Activated CD4-positive, CD25-positive, alpha-beta regulatory T cell treated with anti-CD3 and anti-CD28 coated beads, Interleukin-2, amount 50 U/mL, for 16 hours (primary cell): ENCODE measurements at places on chromosomes 2 and 18.

DNA sequence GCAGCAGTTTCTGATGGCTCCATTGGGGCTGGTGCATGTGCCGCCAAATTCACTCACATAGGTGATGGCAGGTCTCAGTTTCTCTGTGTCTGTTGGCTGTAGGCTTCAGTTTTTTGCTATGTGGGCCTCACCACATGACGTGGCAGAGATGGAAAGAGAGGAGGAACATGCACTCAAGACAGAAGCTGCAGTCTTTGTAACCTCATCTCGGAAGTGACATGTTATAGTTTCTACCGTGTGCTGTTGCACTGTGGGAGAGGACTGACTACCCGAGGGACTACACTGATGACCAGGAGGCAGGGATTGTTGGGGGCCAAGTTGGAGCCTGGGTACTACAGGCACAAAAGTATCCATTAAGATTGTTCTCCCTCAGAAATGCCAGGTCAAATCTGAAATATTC is 9.2 kb upstream of the CNRIP1 start:
- DNase-seq = no peak

GRCh38 chr2:49111456-49111855 is 42.9 kb downstream of the FSHR start:
- no peak for DNase-seq

GRCh38 chr2:70083344-70084156 is 3.7 kb upstream of the PCBP1 start:
- DNase-seq = no peak

DNA sequence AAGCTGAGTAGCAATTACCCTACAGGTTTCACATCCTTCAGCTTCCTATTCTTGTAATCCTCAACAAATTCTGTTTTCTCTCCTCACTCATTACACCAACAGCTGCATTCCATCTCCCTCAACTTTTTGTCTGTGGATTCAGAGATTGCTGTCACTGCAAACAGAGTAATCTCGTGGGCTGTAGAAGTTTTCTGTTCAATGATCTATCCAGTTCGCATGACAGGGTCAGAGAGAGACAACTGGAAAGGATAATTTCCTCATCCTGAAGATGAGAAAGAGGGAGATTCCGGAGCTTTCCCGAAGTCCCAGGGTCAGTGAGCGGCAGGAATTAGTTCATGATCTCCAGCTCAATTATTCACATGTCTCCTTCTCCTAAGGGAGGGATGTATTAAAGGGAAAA is 75.7 kb downstream of the MYO5B start:
- DNase-seq = no peak

- no peak for DNase-seq
These were observed 97.7 kb downstream of the CDC42EP3 start for GRCh38 chr2:37573451-37574388.

DNA sequence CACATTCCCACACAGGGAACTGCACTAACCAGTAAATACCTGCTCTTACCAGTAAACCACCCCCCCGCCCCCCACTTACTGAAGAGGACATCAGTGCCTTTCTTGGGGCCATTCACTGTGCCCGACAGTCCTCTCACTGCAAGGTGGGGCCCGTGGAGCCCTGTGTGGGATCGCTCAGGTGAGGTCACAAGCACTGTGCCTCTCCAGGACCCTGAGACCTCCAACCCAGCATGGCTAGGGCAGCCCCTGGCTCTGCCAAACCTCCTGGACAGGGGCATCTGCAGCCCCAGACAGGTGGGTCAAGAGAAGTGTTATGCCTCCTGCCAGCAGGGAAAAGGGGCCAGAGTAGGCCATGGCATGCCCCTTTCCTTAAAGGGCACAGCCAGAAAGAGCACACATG is 6.7 kb upstream of the NEURL3 start:
- no peak for DNase-seq

DNA sequence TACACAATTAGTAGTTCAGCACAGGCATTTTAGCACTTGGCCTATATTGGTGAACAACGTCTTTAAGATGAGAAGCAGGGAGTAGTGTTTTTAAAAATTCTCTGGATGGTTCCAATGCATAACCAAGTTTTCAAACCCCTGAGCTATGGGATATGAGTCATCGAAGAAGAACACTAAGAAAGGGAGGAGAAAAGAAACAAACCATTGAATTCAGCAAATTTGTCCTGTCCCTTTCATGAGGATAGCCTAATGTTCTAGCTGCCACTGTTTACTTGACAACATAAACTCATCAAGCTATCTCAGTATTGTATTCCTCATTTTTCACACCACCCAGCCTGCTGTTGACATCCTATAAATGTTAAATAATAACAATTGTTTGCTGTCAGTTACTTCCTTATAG is 158.0 kb downstream of the BARD1 start:
- no peak for DNase-seq

GRCh38 chr2:19207452-19207851 is 151.0 kb downstream of the OSR1 start:
- no peak for DNase-seq

DNA sequence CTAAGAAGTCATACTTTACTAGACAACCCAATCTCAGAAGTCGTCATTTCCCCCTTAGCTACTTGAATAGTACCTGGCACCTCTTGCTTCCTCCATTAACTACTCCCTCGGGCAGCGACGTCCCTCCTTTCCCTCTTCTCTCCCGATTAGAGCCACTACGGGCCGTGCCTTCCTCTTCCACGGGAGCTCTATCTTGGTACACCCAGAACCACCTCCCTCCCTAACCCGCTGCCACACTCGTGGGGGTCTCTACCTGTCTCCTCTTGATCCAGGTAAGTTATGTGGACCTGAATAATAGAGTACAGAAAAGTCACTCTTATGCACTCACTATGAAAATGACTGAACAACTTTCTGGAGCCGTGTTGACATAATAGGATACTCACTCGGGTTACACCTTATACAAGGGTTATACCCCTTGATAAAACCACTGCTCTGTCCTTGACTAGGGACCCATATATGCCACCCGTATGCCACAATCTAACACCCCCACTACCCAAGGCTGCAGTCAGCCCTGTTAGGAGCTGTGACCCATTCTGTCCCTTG is 595 bp upstream of the HDHD2 start:
- no peak for DNase-seq

GRCh38 chr2:85266146-85267041 is 61.4 kb downstream of the TGOLN2 start:
- DNase-seq = peak; percentile 34

- DNase-seq = no peak
These were observed 304.5 kb downstream of the SLC8A1 start for GRCh38 chr2:40147360-40147759.

GRCh38 chr2:5666798-5667197 is 25.4 kb upstream of the SOX11 start:
- DNase-seq = no peak

DNA sequence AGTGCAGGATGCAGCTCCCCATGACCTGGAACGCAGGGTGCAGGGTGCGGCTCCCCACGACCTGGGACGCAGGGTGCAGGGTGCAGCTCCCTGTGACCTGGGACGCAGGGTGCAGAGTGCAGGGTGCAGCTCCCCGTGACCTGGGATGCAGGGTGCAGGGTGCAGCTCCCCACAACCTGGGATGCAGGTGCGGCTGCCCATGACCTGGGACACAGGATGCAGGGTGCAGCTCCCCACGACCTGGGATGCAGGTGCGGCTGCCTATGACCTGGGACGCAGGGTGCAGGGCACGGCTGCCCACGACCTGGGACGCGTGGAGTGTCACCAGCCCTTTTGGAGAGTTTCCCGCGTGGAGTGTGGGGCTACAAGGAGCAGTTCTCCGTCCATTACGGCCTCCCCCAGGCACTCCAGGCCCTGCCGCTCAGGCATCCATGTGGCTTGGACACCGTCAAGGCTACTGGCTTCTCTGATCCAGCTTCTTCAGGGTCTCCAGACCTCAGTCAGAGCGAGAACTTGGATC is 38.7 kb downstream of the PXDN start:
- no peak for DNase-seq
